ENCODE measurements at places on chromosomes 1 and 21. TPM values are rescaled to one million over a fixed set of nuclear protein-coding genes. Genes with fewer than 3 reads are reported as not detected.

LEFTY2 gene
- polyA plus RNA-seq: 0.34 TPM

DNA sequence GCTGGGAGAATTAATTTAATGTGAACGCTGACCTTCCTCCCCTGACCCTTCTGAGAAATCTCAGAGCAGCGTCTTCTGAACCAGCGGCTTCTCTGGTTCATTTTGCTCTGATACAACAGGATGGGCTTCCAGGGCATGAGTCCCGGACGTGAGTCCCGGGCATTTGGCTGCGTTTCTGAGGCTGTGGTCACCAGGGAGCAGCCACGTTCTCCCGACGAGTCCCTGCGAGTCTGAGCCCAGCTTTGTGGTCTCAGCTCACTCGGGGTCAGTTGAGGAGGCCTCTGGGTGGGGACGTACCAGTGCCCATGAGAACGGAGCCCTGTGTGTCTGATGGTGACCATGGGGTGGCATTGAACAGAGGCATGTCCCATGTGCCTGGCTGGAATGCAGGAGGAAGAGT lies 17.7 kb upstream of the OBSCN start:
- no peak for DNase-seq

DNA sequence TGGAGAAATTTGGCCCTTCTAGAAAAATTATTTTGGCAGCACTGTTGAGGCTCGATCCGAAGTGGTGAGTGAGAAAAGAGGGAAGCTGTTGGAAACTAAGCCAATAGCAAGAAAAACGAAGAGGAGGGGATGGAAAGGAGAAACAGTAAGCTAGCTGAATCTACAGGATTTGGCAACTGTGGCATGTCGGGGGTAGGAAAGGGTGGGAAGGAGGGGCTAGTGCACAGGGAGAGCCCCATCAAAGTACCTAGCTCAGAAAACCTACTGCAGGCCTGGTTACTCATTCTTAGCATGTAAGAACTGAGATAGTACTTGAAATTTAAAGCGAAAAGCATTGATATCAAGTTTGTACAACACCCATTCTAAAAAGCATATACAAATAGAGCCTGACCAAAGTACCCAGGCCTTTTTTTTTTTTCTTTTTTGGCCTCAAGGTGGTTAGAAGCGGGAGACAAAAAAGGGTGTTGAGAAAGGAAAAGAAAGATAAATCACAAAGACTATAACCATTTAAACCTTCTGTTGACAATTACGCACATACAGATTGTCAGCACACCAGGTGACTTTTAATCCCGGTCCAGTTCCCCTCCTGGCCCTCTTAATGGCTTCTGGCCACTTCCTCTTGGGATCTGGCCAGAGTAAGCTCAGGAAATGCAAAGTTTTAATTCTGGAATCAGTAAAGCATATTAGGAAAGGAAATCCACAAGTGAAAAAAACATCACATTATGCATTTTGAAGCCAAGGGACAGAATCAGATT lies 50.4 kb downstream of the SLC16A1 start:
- no peak for DNase-seq

GRCh38 chr21:37916310-37917051 lies at the start of gene KCNJ6:
Gene KCNJ6 (minus strand): TSS chr21:37916457. CDS start chr21:37840682, 75,775 bp downstream.
- DNase-seq: no peak

TMEM82 gene
- polyA plus RNA-seq: not detected

DNA sequence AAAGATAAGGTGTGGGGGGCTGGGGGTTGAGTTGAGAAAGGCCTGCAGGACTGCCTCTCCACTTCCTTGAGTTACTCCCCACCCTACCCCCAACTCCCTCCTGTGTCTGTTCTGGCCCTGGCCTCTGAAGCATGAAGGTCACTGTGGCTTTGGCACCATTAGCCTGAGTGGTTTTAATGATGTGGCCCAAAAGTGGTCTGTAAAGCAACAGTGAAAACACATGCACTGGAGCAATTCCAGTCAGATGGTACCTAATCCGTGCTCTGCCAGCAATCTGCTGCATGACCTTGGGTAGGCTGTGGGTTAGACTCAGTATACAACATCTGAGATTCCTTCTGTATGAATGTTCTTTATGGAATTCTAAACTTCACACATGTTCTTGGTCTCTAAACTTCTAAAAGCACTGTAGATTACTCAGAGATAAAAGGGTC lies 86.5 kb upstream of the ATP1A1 start:
- no peak for DNase-seq

GRCh38 chr1:197029749-197030148 lies 37.3 kb downstream of the F13B start:
- no peak for DNase-seq

DNA sequence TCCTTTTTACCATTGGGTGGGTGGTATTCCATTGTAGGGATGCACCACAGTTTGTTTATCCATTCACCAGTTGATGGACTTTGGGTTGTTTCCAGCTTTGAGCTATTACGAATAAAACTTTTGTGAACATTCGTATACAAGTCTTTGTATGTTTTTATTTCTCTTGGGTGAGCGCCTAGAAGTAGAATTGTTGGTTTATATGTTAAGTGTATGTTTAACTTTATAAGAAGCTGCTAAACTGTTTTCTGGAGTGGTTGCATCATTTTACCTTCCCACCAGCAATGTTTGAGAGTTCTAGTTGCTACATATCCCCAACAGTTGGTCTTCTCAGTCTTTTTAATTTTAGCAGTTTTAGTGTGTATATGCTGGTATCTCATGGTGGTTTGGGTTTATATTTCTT lies 132.5 kb downstream of the PEX14 start:
- DNase-seq: no peak

LDLRAD1 gene
- polyA plus RNA-seq: not detected

- no peak for DNase-seq
Observed at GRCh38 chr1:163188947-163189346, 13.8 kb downstream of the RGS5 start.

CD247 gene
- polyA plus RNA-seq: 1.8 TPM

DNA sequence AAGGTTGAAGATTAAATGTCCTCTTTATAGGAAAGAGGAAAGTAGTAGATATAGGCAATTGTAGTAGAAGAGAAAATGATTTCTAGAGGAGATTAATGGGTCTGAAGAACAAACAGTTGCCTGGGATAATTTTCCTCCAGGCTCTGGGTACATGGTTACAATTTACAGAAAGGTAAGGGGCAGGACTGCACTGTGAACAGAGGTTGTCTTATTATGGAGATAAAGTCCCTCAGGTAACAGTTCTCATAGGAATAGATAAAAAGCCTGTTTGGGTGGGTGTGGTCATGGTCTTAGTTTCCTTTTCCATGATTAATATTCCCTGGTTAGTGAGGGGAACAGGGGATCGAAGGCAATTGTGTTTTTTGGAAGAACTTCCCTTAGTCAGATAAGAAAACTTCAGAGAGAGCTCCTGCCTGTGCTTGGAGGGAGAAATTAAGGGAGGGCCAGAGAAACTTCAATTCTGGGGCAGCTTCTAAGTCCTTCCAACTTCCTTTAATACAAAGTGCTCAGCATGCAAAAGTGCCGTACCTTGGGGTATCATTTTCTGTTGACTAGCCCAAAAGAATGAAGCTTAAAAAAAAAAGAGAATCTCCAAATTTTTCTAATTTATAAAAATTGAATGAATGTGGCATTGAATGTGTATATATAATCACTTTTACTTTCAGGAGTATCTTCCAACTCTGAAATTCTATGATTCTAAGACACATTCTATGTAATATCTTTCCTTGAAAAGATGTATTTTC lies 295.4 kb upstream of the USP25 start:
- no peak for DNase-seq

CFHR5 gene
- 0.05 TPM for polyA plus RNA-seq

GRCh38 chr1:94947437-94947836 lies 20.5 kb upstream of the CNN3 start:
- DNase-seq: no peak

HSPA6 gene
- polyA plus RNA-seq: 5.6 TPM

GRCh38 chr1:247456021-247456420 lies 1.9 kb downstream of the OR2B11 start:
- no peak for DNase-seq

DNA sequence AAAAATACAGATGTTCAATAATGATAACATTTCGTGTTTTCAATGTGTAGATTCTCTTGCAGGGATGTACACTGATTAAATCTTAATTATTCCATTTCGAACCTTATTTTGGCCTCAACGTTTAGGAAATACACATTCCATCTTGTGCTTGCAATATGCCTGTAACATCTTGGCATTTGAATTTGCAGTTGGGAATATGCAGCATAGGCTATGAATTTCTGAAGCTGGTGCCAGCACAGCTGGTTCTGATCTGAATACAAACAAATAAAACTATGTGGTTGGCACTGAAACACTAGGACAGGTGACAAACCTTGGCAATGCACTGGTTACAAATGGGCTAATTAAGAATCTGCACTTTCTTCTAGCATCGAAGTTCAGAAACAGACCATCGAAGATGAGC lies 108.4 kb downstream of the ERG start:
- no peak for DNase-seq

- DNase-seq: no peak
Observed at GRCh38 chr1:212781225-212781624, 10.4 kb downstream of the NSL1 start.

DNA sequence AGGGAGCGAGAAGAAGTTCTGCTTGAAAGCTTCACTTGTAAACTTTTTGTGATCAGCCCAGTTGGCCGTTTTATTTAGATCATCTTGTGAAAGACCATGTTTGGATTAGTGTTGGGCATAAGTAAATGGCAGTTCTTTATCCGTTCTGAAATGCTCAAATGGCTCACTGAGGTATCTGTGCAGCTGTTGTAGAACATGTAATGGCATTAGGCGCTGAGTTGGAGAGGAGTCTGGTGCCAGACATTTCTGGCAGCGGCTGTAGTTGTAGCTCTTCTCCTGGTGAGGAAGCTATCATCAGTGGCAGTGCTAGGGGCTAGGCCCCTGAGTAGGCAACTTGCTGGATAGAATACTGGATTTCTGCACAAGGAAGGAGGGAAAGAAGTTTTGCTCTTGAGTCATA lies 321.6 kb downstream of the LMO4 start:
- DNase-seq: no peak

DNA sequence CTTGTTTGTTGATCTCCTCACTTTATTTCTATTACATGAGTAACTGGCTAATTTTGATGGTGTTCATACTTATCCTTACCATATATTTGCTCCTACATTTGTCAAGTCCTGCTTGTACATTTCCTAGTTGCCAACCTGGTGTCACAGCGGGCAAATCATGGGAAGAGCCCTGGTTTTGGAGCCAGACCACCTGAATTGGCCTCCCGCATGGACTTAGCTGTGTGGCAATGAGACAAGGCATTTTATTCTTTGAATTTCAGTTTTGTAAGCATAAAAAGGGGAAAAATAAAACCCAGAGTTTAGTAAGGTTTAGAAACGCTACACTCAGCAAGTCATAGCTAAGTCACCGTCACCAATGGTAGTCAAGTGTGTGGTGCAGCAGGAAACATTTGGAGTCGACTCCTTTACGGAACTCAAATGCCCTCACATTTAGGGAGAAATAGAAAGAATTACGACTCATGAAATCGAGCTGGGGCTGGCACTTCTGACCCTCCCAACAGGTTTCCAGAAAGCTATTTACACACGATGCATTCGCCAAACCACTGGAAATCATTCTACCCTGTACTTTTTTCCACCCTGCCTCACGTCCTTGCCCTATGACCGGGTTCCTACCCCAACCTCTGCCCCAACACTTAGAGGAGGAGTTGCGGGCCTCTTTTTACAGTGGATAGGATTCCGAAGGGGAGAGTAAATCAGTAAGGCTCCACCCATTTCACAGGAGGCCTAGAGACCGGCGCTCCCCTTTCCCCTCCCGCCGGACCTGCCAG lies 492 bp upstream of the PGM1 start:
- no peak for DNase-seq

- DNase-seq: no peak
Observed at GRCh38 chr1:63902844-63903589, 129.2 kb downstream of the ROR1 start.

TNFRSF25 gene
- polyA plus RNA-seq: 4.3 TPM

DNA sequence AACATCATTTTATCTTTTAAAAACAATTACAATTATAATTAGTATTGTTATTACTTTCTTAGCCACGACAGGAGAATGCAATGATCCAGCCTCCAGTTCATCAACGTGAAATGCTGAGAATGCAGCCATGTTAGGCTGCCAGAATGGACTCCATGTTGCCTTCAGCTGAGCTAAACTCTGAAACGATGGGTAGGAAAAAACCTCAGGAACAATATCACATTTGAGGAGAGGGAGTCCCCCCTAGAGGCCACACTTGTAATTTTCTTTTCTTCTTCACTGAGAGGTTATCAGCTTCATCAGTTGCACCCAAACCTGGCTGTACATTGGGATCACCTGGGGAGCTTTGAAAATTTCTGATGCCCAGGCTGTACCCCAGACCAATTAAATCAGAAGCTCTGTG lies 34.6 kb upstream of the DNAH14 start:
- DNase-seq: no peak

GRCh38 chr21:37484535-37485474 lies 118.2 kb downstream of the DYRK1A start:
- no peak for DNase-seq

GRCh38 chr1:151584780-151585179 lies 27.1 kb upstream of the SNX27 start:
- DNase-seq: no peak

- no peak for DNase-seq
Observed at GRCh38 chr1:164475834-164476233, 83.2 kb upstream of the PBX1 start.

DNA sequence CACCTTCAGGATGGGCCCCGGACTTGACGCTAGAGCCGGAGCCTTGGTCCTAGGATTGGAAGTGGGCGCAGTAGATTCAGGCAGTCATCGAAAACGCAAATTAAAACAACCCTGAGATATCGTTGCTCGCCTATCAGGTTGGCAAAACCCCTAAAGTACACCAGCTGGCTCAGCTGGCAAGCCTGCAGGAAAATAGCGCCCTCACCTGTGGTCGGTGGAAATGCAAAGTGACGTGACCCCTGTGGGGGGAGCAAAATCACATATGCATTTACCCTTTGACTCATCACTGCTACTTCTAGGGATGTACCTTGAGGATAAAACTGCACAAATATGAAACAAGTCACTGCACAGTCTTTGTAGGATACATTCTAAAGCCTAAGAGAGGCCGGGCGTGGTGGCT lies 170.3 kb upstream of the TMEM51 start:
- no peak for DNase-seq

DNA sequence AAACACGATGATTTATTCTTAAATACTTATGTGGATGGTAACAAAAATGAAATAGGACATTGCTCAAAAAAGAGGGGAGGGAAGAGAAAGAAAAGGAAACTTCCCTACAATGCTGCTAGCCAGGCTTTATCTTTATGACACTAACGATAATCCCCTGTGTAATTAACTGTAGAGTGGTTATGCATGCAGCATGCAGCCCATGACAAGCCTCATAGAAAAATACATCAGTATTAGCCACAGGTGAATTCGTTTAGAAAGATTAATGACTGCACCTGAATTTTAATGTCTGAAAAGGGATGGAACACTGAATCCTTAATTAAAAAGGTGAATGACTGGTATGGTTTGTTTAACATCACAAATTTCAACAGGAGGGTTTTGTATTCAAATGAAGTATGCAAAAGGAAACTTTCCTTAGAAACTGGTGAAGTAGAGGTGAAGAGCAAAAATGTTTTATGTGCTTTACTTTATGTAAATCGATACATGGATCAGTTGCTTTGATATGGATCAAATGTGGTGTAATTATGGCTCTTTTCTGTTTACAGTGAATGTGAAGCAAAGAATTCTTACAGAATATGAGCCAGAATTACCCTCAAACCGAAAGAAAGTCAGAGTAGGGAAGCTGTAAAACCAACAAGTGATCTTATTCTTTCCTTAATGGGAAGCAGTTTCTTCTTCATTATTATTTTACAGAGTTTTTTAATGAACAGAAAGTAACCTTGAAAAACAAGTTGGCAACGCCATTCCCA lies 569.6 kb upstream of the ADGRL2 start:
- no peak for DNase-seq

Measured in urinary bladder (tissue), 4 donors.